ENCODE measurements at places on chromosomes 3 and 15. TPM values are rescaled to one million over a fixed set of nuclear protein-coding genes. Genes with fewer than 3 reads are reported as not detected.

The VGLL3 gene
- 1.1 TPM for total RNA-seq

DNA sequence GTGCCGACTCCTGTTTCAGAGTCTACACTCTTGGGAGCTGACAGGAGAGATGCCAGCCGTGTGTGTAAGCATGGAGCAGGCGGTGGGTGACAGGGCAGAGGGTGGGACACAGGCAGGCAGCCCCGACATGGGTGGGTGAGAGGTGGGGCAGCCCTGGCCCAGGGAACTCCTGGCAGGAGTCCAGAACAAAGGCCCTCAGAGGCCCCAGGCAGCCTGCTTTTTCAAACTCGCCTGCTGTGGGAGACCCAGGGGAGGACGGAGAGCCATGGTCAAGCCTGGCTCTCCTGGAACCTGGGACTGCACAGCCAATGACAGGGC is 29.3 kb upstream of the SLC41A3 start:
- no peak for DNase-seq

DNA sequence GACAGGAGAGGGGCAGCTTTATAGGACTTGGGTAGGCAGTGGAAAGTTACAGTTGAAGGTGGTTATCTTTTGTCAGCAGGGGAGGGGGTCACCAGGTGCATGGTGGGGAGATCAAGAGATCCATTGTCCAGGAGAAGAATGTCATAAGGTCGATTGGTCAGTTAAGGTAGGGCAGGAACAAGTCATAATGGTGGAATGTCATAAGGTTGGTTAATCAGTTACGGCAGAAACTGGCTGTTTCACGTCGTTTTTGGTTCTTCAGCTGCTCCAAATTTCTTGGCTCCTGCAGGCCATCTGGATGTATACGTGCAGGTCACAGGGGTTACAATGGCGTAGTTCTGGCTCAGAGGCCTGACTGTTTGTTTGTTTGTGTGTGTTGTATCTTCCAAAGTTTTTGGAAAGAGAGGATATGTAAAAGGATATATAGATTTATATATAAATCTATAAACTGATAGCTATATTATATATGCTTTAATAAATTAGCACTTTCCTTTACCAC is 565.1 kb downstream of the ZNF385D start:
- no peak for DNase-seq

GRCh38 chr15:39273717-39274411 is 307.0 kb upstream of the THBS1 start:
- no peak for DNase-seq

DNA sequence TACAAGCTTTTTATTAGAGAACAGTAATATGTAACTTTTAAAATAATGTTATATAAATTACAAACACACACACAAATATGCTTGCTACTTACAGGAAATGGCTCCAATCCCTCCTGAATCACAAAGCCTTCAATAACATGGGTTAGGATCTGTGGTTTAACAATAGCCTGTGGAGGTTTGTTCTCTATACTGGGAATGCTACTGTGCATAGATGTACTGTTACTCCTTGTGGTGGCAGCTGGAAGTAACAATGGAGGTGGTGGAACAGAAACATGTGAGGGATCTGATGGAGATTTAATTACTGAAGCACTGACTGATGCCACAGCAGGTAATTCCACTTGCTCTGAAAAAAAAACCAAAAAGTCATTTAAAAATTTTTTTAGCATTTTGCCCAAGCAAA is 64.4 kb downstream of the PHC3 start:
- DNase-seq: no peak

- DNase-seq: no peak
Measured at GRCh38 chr15:63389902-63390670, 8.4 kb upstream of the CA12 start.

DNA sequence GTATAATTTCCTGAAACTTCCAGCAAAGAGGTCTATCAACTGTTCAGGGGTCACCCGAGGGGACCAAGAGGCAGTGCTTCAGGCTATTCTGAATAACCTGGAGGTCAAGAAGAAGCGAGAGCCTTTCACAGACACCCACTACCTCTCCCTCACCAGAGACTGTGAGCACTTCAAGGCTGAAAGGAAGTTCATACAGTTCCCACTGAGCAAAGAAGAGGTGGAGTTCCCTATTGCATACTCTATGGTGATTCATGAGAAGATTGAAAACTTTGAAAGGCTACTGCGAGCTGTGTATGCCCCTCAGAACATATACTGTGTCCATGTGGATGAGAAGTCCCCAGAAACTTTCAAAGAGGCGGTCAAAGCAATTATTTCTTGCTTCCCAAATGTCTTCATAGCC is 6.8 kb downstream of the GCNT3 start:
- no peak for DNase-seq
